ENCODE measurements at places on chromosomes 2 and 18.
A peak's percentile ranks its signal among the peaks of the same experiment; 100 is the strongest.

DNA sequence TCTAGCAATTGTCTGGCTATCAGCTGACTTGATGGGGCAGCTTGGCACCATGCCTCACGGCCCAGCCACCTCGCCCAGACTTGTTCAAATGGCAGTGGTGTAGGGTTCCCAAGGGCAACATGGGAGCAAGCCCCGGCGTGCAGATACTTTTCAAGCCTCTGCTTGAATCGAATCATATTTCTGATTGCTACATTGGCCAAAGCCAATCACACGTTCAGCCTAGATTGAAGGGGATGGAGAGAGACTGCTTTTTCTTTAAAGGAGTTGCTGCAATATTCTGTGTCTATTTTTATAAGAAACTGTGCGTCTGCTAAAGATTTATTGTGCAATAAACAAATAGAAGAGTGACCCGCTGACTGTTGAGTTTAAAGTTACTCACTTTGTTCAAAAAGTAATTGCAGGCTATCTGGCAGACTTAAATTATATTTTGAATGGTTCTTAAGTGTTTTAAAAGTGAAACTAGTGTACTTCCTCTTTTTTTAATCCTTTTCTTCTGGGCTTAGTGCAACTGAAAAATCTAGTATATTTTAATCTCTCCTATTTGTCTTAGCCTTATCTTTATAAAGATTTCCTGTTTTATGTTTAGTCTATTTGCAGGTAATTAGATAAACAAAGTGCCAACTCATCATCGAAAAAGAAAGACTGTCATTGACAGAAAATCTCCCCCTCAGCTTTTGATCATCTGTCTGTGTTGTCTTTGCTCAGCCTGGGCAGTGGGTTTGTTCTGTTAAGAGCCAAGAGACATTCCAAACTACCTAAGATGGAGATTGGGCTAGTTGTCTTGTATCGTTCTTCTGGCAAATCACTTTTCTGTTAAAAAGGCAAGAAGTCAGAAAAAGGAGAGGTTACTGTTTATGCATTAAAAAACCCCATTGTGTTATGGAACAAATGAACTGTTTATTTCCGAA lies 156.1 kb downstream of the TPGS2 start:
- peak; percentile 72 for DNase-seq

- DNase-seq, result peak; percentile 6
Observed at GRCh38 chr18:48933578-48934414, 17.0 kb downstream of the SMAD7 start.

GRCh38 chr18:53682796-53683195 lies 541.7 kb downstream of the MBD2 start:
- no peak for DNase-seq

GRCh38 chr2:98601532-98602132 lies 6.7 kb downstream of the COA5 start:
- peak; percentile 60 for DNase-seq

DNA sequence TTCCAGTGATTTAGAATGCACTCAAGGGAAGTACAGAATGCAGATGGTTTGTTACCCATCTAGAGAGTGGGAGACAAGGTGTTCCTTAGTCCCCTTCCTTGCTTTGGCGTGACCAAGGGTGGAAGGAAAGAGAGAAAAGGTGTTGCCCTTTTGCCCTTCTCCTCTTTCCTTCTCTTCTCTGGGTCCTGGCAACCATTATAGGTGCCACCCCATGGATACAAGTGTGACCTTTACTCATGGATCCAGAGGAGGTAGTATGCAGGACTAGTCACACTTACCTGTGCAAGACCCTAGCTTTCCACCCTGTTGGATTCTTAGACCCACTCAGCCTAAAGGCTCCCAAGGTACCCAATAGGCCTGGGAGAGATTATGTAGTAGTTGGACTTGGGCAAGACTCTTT lies 11.6 kb upstream of the RBFA start:
- DNase-seq, result peak; percentile 44

DNA sequence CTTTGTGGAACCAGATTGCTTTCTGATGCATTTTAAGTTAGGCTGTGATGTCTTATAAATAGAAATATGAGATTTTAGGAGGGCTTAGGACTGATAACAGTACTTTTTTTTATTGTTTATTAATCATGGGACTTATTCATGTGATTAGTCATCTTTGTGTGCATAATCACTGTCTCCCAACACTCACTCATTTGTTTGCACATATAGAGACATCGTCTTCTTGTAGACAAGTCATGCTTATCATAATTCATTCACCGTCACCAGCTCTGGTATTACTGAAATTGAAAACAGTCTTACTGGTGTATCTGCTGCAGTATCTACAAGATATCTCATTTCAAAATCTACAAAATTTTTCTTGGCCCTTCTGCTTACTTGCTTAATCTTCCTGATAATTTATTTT lies 45.8 kb downstream of the WDR7 start:
- peak; percentile 11 for DNase-seq

DNA sequence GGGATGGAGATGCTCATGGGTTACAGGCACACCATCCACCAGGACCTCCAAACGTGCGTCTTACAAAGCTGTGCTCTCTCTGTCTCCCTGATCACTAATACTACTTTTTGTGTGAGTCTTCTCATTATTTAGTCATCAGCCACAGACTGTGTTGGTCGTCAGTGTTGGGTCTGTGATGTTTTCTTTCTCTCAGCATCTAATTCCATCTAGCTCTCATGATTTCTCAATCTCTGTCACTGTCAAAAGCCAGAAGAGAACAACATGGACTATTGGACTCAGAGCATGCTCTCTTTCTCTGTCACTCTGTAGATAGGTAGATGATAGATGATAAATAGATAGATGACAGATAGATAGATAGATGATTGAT lies 6.0 kb upstream of the ARL4C start:
- DNase-seq, result no peak

DNA sequence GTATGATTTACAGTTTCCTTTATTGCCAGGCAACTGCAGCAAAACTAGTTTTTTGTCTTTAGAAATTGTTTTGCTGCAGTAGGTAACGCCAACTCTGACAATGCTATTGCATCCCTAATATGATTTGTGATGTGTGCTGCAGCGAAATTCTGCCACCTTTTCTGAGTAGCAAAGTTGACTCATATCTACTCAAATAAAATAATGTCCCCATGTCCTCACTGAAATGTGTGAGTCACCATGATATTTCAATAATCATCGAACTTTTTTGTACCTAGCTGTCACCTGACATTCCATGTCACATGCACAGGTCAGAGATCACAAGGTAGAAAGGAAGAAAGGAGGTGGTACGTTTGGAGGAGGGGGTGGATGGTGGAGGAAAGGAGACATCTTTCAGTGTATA lies 205.0 kb downstream of the RAD51AP2 start:
- DNase-seq, result no peak

DNA sequence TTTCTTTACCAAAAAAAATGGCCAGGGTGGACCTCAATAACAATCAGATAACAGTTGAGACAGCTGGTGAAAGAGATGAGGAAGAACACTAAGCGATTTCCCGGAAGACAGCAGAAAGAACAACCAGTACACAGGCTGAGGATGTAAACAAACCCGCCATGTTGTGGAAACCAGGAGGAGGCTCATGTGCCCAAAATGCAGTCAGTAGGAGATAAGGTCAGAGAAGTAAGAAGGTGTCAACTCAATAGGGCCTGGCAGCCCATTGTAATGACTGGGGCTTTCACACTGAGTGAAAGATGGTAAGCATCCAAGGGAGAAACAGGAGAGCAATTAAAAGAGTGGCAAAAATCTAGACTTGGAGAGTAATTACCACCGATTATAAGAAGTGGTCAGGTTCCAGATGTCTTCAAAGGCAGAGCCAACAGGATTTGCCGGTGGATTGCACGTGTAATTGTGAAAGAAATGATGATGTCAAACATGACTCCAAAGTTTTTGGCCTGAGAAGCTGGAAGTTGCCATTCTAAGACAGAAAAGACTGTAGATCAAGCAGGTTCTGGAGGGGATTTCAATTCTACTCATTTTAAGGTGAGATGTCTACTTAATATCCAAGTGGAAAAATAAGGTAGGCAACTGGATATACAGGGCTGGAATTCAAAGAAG lies 77.7 kb upstream of the CYP1B1 start:
- no peak for DNase-seq

- DNase-seq, result no peak
Observed at GRCh38 chr2:17327649-17328048, 190.6 kb downstream of the RAD51AP2 start.

DNA sequence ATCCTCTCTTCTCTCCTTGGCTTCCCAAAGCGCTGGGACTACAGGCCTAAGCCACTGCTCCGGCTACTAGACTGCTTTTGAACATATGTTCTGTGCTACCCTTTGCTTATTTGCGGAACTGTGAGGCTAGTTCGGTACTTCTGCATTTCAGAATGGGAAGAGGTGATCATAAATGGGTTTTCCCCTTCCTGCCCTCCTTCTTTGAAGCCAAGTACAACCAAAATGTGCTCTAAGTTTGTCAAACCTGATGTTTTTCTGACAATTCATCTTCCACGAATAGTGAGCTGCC lies 1.7 kb upstream of the ESCO1 start:
- no peak for DNase-seq

DNA sequence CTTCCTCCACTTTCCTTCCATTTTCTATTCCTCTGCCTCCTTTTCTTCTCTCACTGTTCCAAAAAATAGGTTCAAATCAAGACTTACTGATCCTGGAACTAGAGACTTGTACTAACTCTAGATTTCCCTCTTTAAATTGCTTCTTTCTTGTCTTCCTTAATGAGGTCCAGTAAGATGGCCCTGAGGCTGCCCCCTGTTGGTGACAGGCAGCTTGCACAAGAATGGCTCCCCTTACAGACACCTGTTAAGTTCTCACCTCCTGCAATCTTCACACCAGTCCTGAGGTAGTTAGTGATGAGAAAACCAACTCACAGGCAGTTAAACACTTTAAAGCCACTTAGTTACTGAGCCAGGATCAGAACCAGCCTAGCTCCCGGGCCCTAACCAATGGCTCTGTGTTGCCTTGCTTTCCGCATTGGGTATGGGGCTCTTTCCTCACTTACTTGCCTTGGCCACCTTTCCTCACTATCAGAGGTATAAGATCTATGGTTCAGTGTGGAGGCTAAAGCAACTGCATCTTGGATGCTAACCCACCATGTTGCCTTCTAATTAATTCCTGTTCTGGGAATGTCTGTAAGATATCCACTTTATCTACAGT lies 130.6 kb downstream of the AKAIN1 start:
- no peak for DNase-seq

- DNase-seq, result no peak
Observed at GRCh38 chr2:217974389-217975005, 28.3 kb downstream of the TNS1 start.

DNA sequence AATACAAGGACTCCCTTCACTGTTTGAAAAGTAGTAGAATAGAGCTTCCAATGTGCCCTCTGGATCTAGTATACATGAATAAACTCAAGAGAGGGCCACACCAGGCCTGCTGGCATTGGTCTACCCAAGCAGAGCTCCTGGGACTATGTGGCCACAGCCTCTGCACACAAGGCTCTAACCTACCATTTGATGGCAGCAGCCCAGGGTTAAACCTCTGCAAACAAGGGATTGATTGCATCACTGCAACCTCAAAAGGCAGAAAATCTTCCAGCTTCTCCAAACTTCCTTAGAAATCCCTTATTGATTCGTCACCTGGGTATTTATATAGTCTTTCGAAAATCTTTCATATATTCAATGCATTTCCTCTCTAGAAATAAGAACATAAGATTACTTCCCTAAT lies 147.6 kb upstream of the SETBP1 start:
- no peak for DNase-seq

DNA sequence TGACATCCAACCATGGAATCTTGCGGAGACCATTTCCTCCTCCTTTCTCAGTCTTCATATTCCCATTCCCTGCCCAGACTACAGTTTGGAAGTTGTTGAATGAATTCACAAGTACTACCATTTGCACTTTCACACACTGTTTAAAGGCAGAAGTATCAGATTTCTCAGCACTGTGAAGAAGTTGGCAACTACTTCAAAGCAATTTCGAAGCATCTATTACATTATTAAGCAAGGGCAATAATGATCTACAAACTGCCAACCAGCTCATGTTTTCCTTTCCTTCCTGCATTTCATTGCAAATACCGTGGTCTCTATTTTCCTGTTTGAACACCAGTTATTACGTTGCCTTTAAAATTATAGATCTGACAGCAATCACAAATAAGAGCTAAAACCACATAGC lies 105.5 kb downstream of the IRS1 start:
- no peak for DNase-seq

- DNase-seq, result no peak
Observed at GRCh38 chr18:6366776-6367175, 47.9 kb downstream of the L3MBTL4 start.

GRCh38 chr18:76456823-76457222 lies 38.2 kb downstream of the ZNF516 start:
- DNase-seq, result no peak

DNA sequence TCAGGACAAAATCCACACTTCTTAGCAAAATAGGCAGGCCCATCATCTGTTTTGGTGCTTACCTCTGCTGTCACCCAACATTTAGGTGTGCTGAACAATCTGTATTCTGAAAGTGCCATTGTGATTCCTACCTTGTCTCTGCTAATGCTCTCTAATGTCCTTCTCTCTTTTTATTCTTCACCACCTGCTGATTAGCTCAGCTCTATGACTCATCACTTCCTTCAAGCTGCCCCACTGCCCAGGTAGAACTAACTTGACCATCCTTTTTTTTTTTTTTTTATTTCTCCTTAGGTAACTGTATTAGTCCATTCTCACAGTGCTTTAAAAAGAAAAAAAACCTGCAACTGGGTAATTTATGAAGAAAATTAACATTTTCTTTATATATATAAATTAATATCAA lies 478.7 kb upstream of the POU3F3 start:
- no peak for DNase-seq

DNA sequence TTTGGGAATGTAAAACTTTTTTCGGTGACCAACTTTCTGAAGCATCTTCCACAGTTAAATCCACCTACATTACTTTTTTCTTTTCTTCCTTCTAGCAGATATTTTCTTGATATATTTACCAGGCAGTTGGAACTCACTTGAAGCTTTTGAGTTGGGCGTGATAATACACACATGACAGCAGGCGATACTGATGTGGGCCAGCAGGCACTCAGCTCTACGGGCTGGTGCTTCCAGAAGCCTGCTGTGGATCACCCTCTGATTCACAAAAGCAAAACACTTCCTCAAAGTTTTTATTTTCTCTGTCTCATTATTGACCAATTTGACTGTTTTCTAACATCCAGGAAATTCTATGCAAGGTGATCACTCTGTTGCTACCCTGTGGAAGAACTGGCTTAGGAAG lies 22.9 kb downstream of the GRHL1 start:
- no peak for DNase-seq

DNA sequence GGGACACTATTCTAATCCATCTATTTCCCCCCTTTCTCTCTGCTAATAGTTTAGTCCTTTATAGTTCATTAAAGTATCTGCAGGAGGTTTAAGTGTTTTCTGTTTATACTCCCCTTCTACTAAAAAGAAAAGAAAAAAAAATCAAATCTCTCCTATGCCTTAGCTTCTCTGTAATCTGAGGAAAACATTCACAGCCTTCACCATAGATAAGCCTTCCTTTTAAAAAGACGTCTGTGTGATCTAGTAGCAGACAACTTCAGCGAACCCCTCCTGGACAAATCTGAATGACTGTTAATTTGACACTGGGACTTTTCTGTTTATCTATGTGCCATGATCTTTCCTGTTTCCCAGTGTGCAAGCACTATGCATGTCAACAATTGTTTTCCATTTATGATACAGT lies 70.4 kb upstream of the CDH19 start:
- DNase-seq, result no peak

GRCh38 chr2:220394433-220394832 lies 767.0 kb downstream of the SLC4A3 start:
- DNase-seq, result peak; percentile 89
